Activated CD4-positive, alpha-beta T cell treated with anti-CD3 and anti-CD28 coated beads, Interleukin-2, amount 10 ng/mL, durations not matched to agents 7 days and 5 days (primary cell): ENCODE measurements at places on chromosomes 12 and 14.
A peak's percentile ranks its signal among the peaks of the same experiment; 100 is the strongest.

- DNase-seq: peak; percentile 79
These were observed 9.8 kb upstream of the KDM2B start for GRCh38 chr12:121590476-121591143.

- no peak for DNase-seq
These were observed 7.2 kb upstream of the SDR9C7 start for GRCh38 chr12:56941299-56942017.

DNA sequence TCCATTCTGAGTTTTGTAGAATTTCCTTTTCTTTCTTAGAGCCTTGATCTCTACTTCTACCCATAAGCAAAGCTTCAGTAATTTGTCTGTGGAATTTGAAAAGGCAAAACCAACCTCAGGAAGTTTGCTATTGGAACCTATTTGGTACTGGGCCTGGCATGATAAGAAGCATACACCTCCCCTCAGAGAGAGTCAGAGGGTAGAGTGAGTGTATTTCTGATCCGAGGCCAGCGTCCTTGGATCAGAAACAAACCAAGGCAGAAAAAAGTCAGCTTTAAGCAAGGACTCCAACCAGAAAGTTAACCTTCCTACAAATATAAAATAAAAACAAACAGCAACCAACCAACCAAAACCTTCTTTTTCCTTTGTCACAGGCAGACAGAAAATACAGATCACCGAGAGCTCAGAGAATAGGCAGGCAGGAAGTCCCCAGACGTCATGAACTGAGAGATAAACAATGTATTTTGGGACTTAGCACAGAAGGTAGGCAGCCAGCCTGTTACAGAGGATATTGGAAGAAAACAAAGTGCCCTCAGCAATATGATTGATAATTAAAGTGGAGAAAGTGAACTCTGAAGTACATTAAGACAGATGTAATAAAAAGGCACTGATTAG is 141.5 kb downstream of the NEDD1 start:
- no peak for DNase-seq

GRCh38 chr14:70651522-70651921 is 9.8 kb downstream of the TTC9 start:
- DNase-seq: no peak

- no peak for DNase-seq
These were observed 111.5 kb downstream of the SRGAP1 start for GRCh38 chr12:63955831-63956666.

- peak; percentile 87 for DNase-seq
These were observed 494 bp downstream of the GCH1 start for GRCh38 chr14:54902143-54902520.

GRCh38 chr12:124876171-124876570 is 12.5 kb upstream of the SCARB1 start:
- no peak for DNase-seq

- no peak for DNase-seq
These were observed 87.8 kb upstream of the NTF3 start for GRCh38 chr12:5344131-5344530.

GRCh38 chr14:68576496-68577244 is 216.2 kb downstream of the ZFP36L1 start:
- DNase-seq: no peak

DNA sequence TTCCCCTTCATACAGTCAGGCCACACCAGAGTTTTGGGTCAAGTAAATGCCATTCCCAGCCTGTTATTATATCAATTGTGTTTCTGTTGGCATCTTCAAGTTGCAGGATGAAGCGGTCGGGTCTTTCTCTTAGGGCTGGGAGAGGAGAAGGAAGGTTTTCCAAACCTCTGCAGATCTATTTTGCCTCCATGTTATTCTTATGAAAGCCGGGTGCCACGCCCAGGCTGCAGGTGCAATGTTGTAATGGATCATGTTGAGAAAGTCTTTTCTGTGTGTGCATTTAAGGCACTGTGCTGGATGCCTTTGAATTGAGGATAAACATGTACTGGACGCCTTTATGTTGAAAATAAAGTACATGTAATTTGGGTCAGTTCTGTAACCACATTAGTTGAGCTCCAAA is 164.4 kb upstream of the HIF1A start:
- no peak for DNase-seq
